AG08395 (cell line): ENCODE measurements at places on chromosomes 3 and 15.

DNA sequence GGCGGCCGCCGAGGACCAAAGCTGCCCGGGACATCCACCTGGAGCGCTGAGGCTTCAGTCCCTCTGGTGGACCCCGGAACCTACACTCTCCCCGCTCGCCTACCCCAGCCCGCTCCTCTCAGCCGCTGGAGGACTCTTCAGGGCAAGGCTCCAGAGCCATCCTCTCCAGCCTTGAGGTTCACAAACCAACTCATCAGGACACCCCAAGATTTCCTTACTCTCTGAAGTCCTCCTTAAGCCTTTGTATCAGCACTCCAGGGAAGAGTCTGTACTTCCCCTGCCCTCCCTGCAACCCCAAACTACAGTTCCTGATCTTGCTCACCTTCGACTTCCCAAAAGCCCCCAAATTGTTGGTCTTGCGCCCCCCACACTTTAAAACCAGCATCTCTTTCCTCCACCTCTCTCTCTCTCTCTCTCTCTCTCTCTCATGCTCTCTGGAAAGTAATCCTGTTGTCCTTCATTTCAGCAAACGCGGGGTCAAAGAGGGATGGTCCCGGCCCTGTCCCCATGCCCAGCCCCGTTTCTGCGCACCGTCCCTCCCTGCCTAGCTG lies 438 bp downstream of the THBS1 start:
- DNase-seq = no peak

GRCh38 chr3:150273396-150273795 lies 134.7 kb upstream of the TSC22D2 start:
- DNase-seq = no peak

GRCh38 chr3:4251412-4251811 lies 51.8 kb upstream of the SETMAR start:
- no peak for DNase-seq

- DNase-seq = no peak
Measured at GRCh38 chr3:52431459-52432223, 13.3 kb downstream of the SEMA3G start.

GRCh38 chr3:193313061-193313958 lies 65.2 kb downstream of the ATP13A5 start:
- DNase-seq = no peak

- no peak for DNase-seq
Measured at GRCh38 chr3:52650439-52650838, 35.3 kb downstream of the PBRM1 start.

GRCh38 chr3:196775938-196776337 lies 36.3 kb downstream of the PAK2 start:
- DNase-seq = no peak

GRCh38 chr15:100762913-100763834 lies 116.5 kb upstream of the ALDH1A3 start:
- DNase-seq = no peak
